ENCODE measurements at places on chromosomes 2 and 18. TPM values are rescaled to one million over a fixed set of nuclear protein-coding genes. Genes with fewer than 3 reads are reported as not detected.

The IMPA2 gene
- 28.4 TPM for total RNA-seq

DNA sequence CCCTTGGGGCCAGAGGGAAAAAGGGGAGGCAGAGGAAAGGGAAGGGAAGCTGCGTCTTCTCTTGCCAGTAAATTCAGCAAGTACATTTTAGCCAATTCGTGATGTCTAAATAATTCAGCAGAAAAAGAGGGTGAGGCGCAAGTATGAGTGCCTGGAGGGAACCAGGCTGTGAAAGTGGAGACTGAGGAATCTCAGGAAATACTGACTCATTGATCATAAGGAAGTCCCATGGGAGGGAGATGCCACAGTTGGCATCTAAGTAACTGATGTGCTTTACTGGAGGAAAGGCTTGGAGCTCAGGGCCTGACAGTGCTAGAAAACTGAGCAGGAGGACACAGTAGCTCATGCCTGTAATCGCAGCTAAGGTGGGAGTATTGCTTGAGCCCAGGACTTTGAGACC is 31.1 kb downstream of the KIF5C start:
- no peak for DNase-seq

- peak; percentile 97 for DNase-seq
Observed at GRCh38 chr2:26772064-26773001, 8.2 kb downstream of the SLC35F6 start.

GRCh38 chr2:239156516-239157265 is 244.1 kb downstream of the HDAC4 start:
- no peak for DNase-seq

DNA sequence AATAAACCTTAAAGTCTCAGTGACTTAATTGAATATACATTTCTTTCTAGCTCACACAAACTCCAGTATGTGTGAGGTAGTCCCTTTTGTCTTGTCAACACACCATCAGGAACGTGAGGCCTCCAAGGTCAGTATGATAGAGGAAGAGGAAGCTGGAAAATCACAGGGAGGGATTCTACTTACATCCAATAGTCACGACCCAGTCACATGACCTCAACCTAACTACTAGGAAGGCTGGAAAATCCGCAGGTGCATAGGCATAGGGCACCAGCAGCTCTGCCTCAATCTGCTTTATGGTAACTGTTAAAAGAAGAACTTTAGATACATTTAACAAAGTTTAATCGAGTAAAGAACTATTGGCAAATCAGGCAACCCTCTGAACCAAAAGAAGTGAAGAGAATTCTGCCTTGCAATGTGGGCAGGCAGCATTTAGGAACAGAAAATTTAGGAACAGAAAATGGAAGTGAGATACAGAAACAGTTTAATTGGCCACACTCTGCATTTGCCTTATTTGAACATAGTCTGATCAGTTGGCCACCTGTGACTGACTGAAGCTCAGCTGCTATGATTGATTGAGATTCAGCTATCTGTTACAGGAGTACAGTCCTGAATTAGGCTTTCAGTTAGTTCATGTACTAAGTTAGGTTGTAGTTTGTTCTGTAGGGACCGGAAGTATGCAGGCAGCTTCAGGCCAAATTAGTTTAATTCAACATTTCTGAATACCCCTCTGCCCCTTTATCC is 165.0 kb upstream of the PARD3B start:
- DNase-seq: no peak

DNA sequence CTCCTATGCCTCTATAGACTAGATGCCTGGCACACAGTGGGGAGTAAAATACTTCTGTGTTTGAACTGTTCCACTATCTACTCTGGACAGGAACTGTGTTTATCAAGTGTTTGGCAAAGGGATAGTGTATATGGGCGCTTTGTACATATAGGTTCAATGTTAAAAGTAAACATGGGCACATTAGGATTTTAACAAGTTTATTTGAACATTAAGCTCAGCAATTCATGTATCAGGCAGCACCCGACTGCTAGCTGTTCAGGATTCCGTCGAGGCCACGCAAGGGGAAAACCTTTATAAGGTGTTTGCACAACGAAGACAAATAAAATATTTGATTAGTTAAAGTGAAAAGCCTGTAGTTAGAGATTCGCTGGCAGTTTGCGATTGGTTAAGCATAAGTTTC is 43.4 kb upstream of the ROCK2 start:
- no peak for DNase-seq

DNA sequence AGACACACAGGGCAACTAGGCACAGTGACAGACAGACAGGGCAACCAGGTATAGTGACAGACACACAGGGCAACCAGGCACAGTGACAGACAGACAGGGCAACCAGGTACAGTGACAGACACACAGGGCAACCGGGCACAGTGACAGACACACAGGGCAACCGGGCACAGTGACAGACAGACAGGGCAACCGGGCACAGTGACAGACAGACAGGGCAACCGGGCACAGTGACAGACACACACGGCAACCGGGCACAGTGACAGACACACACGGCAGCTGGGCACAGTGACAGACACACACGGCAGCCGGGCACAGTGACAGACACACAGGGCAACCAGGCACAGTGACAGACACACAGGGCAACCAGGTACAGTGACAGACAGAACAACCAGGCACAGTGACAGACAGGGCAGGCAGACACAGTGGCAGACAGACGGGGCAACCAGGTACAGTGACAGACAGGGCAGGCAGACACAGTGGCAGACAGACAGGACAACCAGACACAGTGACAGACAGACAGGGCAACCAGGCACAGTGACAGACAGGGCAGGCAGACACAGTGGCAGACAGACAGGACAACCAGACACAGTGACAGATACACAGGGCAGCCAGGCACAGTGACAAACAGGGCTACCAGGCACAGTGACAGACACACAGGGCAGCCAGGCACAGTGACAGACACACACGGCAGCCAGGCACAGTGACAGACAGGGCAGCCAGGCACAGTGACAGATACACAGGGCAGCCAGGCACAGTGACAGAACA is 64.7 kb upstream of the RAB6C start:
- DNase-seq: no peak

The AGXT gene
- total RNA-seq: 0.29 TPM

DNA sequence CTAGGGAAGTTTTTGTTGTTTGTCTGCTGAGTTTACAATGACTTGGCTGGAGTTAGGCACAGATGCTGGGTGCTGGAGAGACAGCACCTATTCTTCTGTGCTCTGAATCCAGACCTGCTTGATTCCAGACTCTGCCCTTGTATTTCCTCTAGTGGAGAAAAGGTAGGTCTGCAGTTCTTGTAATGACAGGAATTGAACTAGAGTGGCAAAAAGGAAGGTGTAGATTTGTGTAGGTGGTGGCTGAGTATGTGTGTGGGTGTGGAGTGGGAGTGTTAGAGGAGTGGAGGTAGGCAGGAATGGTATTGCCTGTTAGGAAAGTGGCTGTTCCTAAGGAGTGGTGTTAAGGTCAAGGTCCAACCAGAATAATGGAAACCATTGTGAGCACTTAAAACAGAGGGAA is 71.9 kb upstream of the LYPD6 start:
- DNase-seq: no peak

The KIAA2012 gene
- total RNA-seq: not detected

The ZEB2 gene
- 131 TPM for total RNA-seq

- DNase-seq: no peak
Observed at GRCh38 chr2:39403311-39403710, 33.8 kb downstream of the MAP4K3 start.

The UGT1A1 gene
- not detected for total RNA-seq

- DNase-seq: no peak
Observed at GRCh38 chr2:209998596-209998995, 3.8 kb upstream of the RPE start.

- DNase-seq: no peak
Observed at GRCh38 chr2:60350791-60351190, 202.7 kb downstream of the BCL11A start.

DNA sequence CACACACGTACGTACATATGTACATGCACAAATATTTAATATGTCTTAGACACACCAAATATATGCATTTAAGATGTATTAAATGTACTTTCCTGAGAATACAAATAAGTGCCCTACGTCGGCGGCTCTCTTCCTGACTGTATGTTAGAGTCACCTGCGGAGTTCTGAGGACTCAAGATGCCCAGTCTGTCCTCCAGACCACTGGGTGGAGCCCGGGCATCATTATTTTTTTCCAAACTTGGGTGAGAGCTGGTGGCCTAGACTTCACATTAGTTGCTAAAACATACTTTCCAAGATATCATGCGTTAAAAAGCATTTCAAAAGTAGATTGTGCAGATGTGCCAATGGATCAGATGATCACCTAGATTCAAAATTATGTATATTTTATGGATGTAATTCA is 2.9 kb downstream of the IL18R1 start:
- DNase-seq: no peak

Measured in left cardiac atrium (tissue), 4 donors.